ENCODE measurements at places on chromosomes 7 and 10.

DNA sequence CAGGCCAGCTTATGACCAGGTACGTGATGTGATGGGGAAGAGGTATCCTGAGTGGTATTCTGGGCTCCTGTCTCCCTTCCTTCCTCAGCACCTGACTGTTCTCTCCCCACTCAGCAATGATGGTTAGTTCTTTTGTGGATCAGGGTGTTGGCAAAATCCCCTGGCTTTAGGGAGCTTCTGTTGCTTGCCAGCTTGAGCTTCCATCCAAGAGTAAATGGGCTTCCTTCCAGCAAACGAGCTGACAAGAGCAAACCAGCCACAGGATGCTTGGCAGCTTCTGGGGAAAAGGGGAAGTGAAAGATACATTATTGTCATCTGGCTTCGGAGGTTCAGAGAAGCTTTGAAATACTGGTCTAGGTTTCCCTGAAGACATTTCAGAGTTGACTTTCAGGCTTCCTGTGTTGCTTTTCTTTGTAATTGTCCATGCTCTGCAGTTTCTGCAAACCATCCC, 5.2 kb downstream of the DUSP5 start:
- no peak overlapping the region for H3K27ac ChIP-seq
- no peak overlapping the region for H3K4me3 ChIP-seq
- H3K36me3 ChIP-seq, result peaks cover 6% of the 10 kb centered on the region
- DNase-seq, result no peak
- H3K4me1 ChIP-seq, result peaks cover 22% of the 10 kb centered on the region

- no peak for DNase-seq
- H3K36me3 ChIP-seq, result no peaks in the 10 kb centered on the region
These were observed 11.1 kb downstream of the LRRN3 start for GRCh38 chr7:111101856-111102646.

- no peak overlapping the region for H3K4me3 ChIP-seq
- H3K27me3 ChIP-seq, result no peaks in the 10 kb centered on the region
- H3K36me3 ChIP-seq, result no peaks in the 10 kb centered on the region
These were observed 532.4 kb downstream of the INHBA start for GRCh38 chr7:41170466-41170865.

DNA sequence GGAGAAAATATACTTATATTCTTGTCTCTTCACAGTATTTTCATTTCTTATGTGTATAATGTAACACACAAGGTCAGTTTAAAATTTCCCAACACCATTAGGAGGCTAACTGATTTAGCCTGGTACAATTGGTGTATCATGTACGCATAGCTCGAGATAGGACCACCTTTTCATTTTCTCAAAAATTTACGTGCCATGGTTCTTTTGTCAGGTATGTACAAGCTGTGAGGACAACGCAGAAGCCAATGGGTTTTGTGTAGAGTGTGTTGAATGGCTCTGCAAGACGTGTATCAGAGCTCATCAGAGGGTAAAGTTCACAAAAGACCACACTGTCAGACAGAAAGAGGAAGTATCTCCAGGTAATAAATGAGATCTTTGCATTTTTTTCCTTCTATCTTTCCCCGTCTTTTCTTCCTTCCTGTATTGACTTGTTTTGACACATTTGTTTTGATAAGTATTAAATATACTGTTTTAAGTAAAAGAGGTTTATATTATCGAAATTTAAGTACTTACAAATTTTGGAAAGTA, 55.0 kb downstream of the TRIM24 start:
- no peak for DNase-seq
- H3K4me3 ChIP-seq, result no peak overlapping the region
- H3K27me3 ChIP-seq, result no peaks in the 10 kb centered on the region
- no peak overlapping the region for H3K27ac ChIP-seq

DNA sequence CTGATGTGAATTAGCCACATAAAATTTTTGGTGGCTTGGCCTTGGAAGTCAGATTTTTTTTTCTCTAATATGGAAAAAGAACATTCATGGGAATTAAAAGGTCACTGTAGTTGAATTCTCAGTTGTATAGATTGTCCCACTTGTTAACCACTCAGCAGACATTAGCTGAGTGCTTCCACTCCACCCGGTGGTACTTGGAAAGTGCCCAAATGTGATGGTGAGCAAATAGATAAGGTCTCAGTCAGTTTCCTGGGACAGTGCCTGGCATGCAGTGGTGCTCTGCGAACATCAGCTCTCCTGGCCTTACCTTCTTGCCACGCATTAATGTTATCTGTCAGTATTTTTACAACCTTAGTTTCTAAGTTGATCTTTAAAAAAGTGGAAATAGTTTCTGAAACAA, 1.4 kb downstream of the ATP5F1C start:
- H3K4me1 ChIP-seq, result no peaks in the 10 kb centered on the region
- H3K36me3 ChIP-seq, result no peaks in the 10 kb centered on the region
- H3K27me3 ChIP-seq, result no peaks in the 10 kb centered on the region

GRCh38 chr10:104150139-104150538, 28.2 kb downstream of the SFR1 start:
- H3K36me3 ChIP-seq, result no peaks in the 10 kb centered on the region
- H3K4me3 ChIP-seq, result no peak overlapping the region
- DNase-seq, result no peak
- no peaks in the 10 kb centered on the region for H3K27me3 ChIP-seq
- H3K4me1 ChIP-seq, result no peaks in the 10 kb centered on the region
- H3K27ac ChIP-seq, result no peak overlapping the region

DNA sequence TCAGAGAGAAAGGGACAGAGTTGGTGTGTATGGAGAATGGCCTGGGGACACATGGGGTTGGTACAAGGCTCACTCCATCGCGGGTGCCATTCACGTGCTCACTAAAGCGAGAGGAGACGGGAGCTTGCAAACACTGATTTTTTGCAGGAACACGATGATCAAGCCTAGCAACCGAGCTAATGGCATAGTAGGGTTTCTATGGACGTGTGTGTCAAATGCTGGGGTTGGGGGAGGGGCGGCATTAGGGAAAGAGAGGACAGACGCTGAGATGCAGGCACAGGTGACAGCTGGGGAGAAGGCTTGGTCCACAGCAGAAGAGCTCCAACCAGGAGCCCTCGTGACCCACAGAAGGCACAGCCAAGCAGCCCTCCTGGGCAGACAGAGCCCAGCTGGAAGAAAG, 33.9 kb downstream of the RCC1L start:
- no peaks in the 10 kb centered on the region for H3K27me3 ChIP-seq
- H3K4me1 ChIP-seq, result no peaks in the 10 kb centered on the region
- H3K4me3 ChIP-seq, result no peak overlapping the region
- 0 out of 2 replicates have a peak, but pooled peaks cover 2% of the 10 kb centered on the region for H3K36me3 ChIP-seq
- no peak overlapping the region for H3K27ac ChIP-seq

All from H1 (cell line).